Activated naive CD4-positive, alpha-beta T cell treated with anti-CD3 and anti-CD28 coated beads for 36 hours (primary cell): ENCODE measurements at places on chromosomes 11 and 22. TPM values are rescaled to one million over a fixed set of nuclear protein-coding genes. Genes with fewer than 3 reads are reported as not detected.

DNA sequence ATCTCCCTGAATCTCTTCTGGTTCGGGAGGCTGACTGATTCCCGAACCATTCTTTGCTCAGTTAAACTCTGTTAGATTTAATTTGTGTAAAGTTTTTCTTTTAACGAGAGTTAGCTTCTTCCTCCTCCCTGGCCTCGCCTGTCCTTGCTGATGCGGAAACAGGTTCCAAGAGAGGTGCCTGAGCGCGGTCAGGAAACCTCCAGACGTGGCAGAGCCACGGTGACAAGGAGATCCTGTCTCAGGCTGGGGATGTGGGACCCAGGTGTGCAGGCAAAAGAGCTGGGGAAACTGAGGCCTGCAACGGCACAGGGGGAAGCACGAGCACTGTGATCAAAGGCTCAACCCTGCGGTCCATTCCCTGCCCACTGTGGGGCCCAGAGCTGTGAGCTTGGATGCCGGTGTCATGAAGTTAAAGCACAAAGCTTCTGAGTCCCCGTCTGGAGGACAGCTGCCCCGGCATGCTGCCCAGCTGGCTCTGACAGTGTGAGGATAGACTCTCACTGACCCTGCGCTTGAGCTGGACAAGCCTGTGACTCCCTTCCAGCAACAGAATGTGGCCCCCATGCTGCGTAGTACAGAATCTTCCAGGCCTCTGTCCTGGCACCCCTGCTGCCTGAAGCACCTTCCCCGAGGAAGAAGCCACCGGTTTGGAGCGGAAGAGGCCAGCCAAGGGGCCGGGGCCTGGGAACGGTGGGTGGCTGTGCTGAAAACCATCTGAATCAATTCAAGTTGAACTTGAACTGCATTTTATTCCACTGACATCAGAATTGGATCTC lies 960.6 kb downstream of the BRD1 start:
- H3K36me3 ChIP-seq, result peaks cover 1% of the 10 kb centered on the region
- H3K4me3 ChIP-seq, result no peak overlapping the region
- no peaks in the 10 kb centered on the region for H3K4me1 ChIP-seq
- no peak for DNase-seq

- H3K4me3 ChIP-seq, result no peak overlapping the region
- no peaks in the 10 kb centered on the region for H3K27me3 ChIP-seq
- DNase-seq, result no peak
- no peaks in the 10 kb centered on the region for H3K4me1 ChIP-seq
Measured at GRCh38 chr11:87602776-87603175, 565.0 kb downstream of the TMEM135 start.

DNA sequence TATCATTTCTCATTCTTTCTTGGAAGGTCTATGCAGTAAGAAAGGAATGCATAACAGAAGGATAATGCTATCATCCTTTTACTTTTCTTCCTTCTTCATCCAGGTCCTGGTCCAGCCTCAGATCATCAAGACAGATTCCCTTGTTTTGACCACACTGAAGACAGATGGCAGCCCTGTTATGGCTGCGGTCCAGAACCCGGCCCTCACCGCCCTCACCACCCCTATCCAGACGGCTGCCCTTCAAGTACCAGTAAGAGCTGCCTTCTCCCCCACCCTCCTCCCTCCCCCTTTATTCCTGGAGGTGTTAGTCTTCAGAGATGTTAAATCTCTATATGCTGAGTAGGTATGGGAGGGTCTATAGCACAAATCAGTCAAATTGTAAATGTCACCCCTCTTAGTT lies 37.9 kb downstream of the SREBF2 start:
- no peak for DNase-seq
- no peak overlapping the region for H3K4me3 ChIP-seq
- H3K27ac ChIP-seq, result peak overlapping the region; percentile 78

DNA sequence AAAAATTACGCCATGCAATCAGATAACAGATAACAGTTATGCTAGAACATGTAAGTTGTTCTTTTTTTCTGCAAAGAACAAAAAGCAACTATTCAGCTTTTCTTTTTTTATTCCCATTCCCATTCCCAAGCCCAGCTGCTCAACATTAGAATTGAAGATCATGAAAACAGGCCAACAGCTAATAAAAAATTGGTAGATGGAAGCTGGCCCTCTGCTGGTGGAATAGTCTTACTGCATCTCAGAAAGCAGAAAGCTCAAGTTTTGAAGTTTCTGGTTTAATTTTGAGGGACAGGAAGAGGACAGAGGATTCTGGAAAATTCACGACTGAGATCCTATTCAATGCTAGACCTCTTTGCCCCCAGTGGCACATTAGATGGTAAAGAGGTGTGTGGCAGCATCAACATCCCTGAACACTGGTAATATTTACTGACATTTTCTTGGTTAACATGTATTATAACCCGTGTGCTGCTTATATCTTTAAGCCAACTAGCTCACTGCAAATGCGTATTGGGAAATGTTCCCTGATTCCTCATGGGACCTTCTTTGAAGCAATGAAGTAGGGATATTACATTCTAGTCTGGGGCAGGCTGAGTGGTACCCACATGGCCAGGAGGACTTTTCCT lies 591.2 kb downstream of the OPCML start:
- H3K4me3 ChIP-seq, result no peak overlapping the region
- peaks cover 3% of the 10 kb centered on the region for H3K4me1 ChIP-seq
- peaks cover 2% of the 10 kb centered on the region for H3K36me3 ChIP-seq
- no peak overlapping the region for H3K27ac ChIP-seq

DNA sequence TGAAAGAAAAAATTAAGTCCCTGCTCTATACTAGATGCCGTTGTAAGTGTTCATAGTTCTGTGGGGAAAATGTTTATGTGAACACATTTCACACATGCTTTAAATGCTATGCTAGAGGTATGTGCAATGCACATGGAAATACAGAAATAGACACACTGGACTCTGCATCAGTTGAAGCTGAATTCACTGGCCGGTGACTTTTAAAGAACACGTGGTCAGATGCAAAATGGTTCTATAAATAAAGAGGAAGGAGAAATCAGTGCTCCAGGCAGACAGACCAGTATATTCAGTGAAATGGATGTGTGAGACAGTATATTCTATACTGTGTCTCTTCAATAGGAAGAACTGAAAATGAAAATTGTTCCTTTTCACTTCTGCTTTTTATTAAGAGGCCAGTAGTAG lies 29.9 kb downstream of the TRPC6 start:
- H3K27me3 ChIP-seq, result no peaks in the 10 kb centered on the region
- H3K27ac ChIP-seq, result no peak overlapping the region
- no peak for DNase-seq
- H3K4me1 ChIP-seq, result no peaks in the 10 kb centered on the region

DNA sequence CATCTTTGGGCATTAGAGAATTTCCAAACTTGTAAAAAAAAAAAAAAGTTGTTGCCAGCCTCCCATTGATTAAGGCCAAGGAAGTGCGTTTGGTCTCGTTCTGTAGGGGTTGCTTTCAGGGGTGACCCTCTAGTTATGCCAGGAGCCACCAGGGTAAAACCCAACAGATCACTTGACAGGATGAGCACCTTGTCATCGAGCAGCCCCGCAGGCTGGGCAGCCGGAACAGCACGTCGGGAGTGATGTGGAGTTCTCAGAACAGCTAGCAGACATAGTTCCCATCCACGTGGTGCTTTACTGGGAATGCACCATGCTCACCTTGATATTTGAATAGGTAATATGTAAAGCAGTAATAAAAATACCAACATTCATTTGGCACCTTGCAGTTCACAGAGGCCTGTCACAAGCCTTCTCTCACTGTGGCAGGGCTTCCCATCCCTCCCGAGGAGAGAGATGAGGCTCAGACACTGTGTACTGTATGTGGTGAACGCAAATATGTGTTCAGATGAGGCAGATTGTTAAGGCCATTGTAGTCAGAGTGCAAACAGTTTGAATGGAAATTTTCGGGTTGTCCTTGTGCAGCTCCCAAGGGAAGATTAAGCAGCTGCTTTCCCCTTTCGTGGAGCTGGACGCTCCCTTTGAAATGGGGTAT lies 70.9 kb upstream of the SORL1-AS1 start:
- no peaks in the 10 kb centered on the region for H3K27me3 ChIP-seq
- H3K4me3 ChIP-seq, result no peak overlapping the region
- H3K4me1 ChIP-seq, result peaks cover 40% of the 10 kb centered on the region
- no peak for DNase-seq

GRCh38 chr11:130882138-130882551 lies 34.1 kb downstream of the SNX19 start:
- H3K27me3 ChIP-seq, result no peaks in the 10 kb centered on the region
- no peak overlapping the region for H3K4me3 ChIP-seq
- no peak for DNase-seq
- H3K36me3 ChIP-seq, result peaks cover 36% of the 10 kb centered on the region
- H3K4me1 ChIP-seq, result peaks cover 14% of the 10 kb centered on the region
- H3K27ac ChIP-seq, result peak overlapping the region; percentile 19

DNA sequence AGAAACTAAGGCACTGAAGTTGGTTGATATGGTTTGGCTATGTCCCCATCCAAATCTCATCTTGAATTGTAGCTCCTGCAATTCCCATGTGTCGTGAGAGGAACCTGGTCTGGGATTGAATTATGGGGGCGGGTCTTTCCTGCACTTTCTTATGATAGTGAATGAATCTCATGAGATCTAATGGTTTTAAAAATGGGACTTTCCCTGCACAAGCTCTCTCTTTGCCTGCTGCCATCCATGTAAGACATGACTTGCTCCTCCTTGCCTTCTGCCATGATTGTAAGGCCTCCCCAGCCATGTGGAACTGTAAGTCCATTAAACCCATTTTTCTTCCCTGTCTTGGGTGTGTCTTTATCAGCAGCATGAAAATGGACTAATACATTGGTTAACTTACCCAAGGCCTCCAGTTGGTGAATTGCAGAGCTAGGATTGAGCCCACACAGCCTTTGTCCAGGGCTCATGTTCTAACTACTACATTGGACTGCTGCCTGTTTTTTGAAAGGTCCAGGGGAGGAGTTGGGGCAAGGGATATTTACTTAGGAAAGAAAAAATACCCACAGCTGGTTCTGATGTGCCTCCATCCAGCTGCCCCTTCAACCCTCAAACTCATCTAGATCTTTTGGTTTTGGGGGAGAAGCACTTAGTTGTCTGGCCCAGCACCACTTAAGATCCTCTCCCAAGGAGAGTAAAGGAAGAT lies 107.8 kb upstream of the NAV2 start:
- no peaks in the 10 kb centered on the region for H3K4me1 ChIP-seq
- H3K4me3 ChIP-seq, result no peak overlapping the region
- no peak for DNase-seq
- peaks cover 8% of the 10 kb centered on the region for H3K27me3 ChIP-seq

DNA sequence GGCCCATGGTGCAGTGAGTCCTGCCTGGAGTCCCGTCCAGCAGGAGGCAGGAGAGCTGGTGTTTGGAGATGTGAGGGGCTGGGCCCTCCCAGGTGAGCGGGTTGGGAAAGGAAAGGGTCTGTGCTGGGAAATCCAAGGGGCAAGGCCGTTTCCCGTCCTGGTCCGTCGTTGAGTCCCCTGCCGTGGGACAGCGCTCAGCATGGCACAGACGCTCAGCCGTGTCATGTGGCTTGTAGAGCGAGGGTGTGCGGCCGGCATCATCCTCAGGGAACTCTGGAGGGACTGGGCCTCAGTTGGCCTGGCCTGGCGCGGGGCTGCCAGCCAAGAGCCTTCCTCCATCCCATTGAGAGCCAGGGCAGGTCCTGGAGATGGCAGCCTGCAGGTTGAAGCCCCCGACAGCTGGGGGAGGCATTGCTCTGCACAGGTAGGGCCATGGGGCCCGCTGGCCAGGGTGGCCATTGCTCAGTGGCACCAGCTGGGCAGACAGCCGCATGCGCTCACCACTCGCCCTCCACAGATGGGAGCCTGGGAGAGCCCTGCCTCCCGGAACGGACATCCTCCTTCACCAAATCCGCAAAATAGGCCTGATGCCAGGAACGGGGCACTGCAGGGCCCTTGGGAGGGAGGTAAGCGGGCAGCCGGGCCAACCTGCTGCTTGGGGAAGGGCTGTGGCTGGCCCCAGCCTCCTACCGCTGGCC lies 28.7 kb downstream of the KCNQ1 start:
- peaks cover 30% of the 10 kb centered on the region for H3K4me1 ChIP-seq
- no peak for DNase-seq
- no peaks in the 10 kb centered on the region for H3K27me3 ChIP-seq
- H3K4me3 ChIP-seq, result no peak overlapping the region

- no peak overlapping the region for H3K4me3 ChIP-seq
- DNase-seq, result no peak
- H3K27ac ChIP-seq, result no peak overlapping the region
- peaks cover 2% of the 10 kb centered on the region for H3K4me1 ChIP-seq
Measured at GRCh38 chr11:5489576-5490357, 1.3 kb downstream of the OR52D1 start.

DNA sequence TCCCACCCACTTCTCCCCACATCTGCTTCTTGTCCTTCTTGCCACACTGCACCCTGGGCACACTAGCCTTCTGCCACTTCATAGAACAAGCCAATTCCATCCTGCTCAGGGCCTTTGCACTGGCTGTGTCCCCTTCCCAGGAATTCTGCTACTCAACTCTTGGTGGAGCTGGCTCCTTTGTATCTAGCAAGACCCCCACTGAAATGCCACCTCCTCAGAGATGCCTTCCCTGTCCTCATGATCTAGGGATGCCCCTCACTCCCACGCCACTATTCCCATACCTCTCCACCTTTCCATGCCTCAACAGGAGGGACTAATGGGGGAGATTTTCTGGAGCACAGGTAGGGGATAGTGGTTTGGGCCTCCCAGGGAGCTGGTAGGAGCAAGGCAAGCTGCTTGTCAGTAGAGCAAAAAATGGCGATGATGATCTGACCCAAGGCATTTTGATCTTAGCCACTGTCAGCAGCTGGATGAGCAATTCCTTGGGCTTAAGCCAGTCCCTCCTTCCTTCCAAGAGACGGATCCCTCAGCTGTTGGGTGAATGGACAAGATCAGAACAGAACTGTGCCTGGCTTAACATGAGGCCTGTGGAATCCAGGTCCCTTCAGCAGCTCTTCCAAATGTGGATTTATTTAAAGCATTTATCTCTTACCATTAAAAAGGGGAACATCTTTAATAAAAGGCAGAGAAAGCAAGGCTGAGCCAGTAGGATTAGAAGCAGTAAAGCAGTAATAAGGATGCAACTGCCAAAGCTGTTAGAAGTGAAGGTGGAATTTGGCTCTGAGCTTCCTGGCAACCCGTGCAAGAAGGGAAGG lies 4.0 kb upstream of the PRDM11 start:
- peaks cover 11% of the 10 kb centered on the region for H3K27me3 ChIP-seq
- H3K36me3 ChIP-seq, result no peaks in the 10 kb centered on the region
- no peak overlapping the region for H3K4me3 ChIP-seq
- DNase-seq, result no peak
- peaks cover 5% of the 10 kb centered on the region for H3K4me1 ChIP-seq
- no peak overlapping the region for H3K27ac ChIP-seq

- DNase-seq, result no peak
- H3K4me1 ChIP-seq, result no peaks in the 10 kb centered on the region
- H3K27me3 ChIP-seq, result no peaks in the 10 kb centered on the region
- peaks cover 3% of the 10 kb centered on the region for H3K36me3 ChIP-seq
- no peak overlapping the region for H3K27ac ChIP-seq
Measured at GRCh38 chr22:49497266-49497665, 330.4 kb downstream of the BRD1 start.

CHADL gene
- 0.17 TPM for total RNA-seq

KLHL35 gene
- 0.14 TPM for total RNA-seq
